ENCODE measurements at places on chromosomes 16 and 17.

- peak; percentile 49 for DNase-seq
These were observed 15.0 kb upstream of the C17orf58 start for GRCh38 chr17:68011199-68011665.

GRCh38 chr17:66837885-66838665 lies 3.2 kb downstream of the CACNG5 start:
- no peak for DNase-seq

- no peak for DNase-seq
These were observed 44.6 kb downstream of the GOSR1 start for GRCh38 chr17:30521766-30522165.

- DNase-seq, result no peak
These were observed 6.5 kb downstream of the ERCC4 start for GRCh38 chr16:13926464-13926863.
